Activated CD4-positive, alpha-beta T cell treated with anti-CD3 and anti-CD28 coated beads, Interleukin-2, amount 10 ng/mL, durations not matched to agents 24 days and 14 days (primary cell): ENCODE measurements at places on chromosomes 4 and X. TPM values are rescaled to one million over a fixed set of nuclear protein-coding genes. Genes with fewer than 3 reads are reported as not detected.

SLC10A4 gene
- not detected in 2 replicates for total RNA-seq

GRCh38 chr4:110735686-110736085 lies 112.8 kb upstream of the PITX2 start:
- no peak for DNase-seq

- no peak for DNase-seq
These were observed 40.5 kb downstream of the USP38 start for GRCh38 chr4:143225167-143225566.

DNA sequence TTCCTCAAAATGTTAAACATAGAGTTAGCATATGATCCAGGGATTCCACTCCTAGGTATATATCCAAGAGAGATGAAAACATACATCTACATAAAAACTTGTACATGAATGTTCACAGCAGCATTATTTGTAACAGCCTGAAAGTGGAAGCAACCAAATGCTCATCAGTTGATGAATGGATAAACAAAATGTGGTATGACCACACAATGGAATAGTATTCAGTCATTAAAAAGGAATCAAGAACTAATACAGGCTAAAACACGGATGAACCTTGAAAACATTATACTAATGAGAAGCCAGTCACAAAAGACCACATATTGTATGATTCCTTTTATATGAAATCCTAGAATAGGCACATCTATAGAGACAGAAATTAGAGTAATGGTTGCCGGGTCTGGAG lies 42.7 kb upstream of the IQSEC2 start:
- DNase-seq = no peak

DNA sequence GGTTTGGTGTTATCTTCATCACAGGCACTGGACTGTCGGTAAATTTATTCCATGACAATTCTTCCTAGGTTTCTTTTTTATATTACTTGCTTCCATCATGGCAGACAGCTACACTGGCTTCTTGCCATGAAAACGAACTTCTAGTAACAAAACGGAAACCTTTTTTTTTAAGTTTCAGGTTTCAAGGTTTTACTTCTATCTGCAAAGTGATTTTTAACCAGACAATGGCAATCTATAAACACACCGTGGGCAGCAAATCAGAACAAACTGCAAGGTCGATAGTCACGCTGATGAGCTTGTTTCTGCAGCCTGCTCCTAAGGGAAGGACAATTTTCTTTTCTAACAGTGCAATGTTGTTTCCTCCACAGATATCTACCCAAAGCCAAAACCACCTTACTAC lies 29.9 kb downstream of the XG start:
- no peak for DNase-seq

DNA sequence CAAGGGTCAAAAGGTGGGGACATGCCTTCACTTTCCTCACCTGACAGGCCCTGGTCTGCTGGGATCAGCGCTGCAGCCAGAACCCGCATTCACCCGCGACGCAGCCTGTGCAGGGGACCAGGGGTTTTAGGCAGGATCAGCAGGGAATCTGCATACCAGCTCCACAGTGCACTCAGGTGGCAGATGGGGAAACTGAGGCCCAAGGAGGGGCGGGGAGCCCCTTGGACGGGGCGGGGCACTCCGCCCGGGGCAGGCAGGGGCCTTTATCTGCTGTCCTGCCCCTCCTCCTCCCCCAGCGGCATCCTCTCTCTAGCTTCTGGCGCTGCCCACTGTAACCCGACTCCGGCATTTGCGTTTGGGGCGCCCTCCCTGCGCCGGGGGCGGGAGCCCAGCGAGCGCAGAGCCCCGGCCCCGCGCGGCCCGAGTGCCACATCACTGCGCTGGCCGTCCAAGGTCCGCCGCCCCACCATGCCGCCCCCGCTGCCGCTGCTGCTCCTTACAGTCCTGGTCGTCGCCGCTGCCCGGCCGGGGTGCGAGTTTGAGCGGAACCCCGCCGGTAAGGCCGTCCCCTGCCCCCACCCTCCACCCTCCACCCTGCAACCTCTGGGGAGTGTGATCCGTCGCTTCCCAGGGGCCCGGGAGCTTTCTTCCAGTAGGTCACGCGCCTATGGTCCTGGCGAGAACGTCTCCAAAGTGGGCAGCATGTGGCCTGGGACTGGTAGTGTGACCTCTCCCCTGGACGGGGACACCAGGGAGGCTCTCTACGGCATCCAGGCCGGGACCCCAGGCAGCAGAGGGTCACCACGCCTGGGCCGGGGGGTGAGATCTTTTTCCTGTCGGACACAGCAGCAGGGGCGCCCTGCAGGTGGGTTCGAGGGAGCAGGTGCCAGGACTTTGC lies at the start of gene CPZ:
Gene CPZ, plus strand, starts transcription at position 400 of the 898 bp plus-strand sequence. Its CDS starts 69 bp downstream, at position 469.
- no peak for DNase-seq
